Cardiac ventricle fibroblast (primary cell): ENCODE measurements at places on chromosomes 2 and 18. TPM values are rescaled to one million over a fixed set of nuclear protein-coding genes. Genes with fewer than 3 reads are reported as not detected.

SLC9A4 gene
- not detected in 2 replicates for total RNA-seq

PLEKHH2 gene
- 1.8 TPM in 2 replicates for total RNA-seq

LONRF2 gene
- total RNA-seq: 0.24 and 0.44 TPM in 2 replicates

FAM117B gene
- total RNA-seq: 4.6 and 6.0 TPM in 2 replicates

TOGARAM2 gene
- 0.94 and 1.9 TPM in 2 replicates for total RNA-seq

GKN1 gene
- total RNA-seq: not detected in 2 replicates

RIOK3 gene
- 31.6 and 49.4 TPM in 2 replicates for total RNA-seq

CRACDL gene
- 0.50 TPM in 1 of 2 replicates, not detected in the other for total RNA-seq

OTX1 gene
- not detected in 2 replicates for total RNA-seq

TMEFF2 gene
- 0.06 TPM in 1 of 2 replicates, not detected in the other for total RNA-seq

BCL2 gene
- 3.4 and 8.3 TPM in 2 replicates for total RNA-seq

ARHGEF4 gene
- total RNA-seq: 6.2 and 8.2 TPM in 2 replicates

C2orf72 gene
- 0.19 and 0.20 TPM in 2 replicates for total RNA-seq

OSR1 gene
- total RNA-seq: 70.5 and 75.7 TPM in 2 replicates

NEUROD1 gene
- not detected in 2 replicates for total RNA-seq

FAM237A gene
- total RNA-seq: not detected in 2 replicates

RGPD3 gene
- 0.24 and 0.50 TPM in 2 replicates for total RNA-seq

MPHOSPH10 gene
- total RNA-seq: 20.7 and 21.0 TPM in 2 replicates

ADAM23 gene
- 4.2 and 5.7 TPM in 2 replicates for total RNA-seq

PLEK gene
- total RNA-seq: not detected in 2 replicates

ABHD1 gene
- 0.06 TPM in 1 of 2 replicates, not detected in the other for total RNA-seq

THSD7B gene
- not detected in 2 replicates for total RNA-seq
